ENCODE measurements at places on chromosomes 1 and 21. TPM values are rescaled to one million over a fixed set of nuclear protein-coding genes. Genes with fewer than 3 reads are reported as not detected.

BATF3 gene
- 2.8 TPM for total RNA-seq

S100A14 gene
- 0.25 TPM for total RNA-seq

GFI1 gene
- total RNA-seq, result 0.13 TPM

S100A12 gene
- total RNA-seq, result not detected

PIGR gene
- not detected for total RNA-seq

HAPLN2 gene
- total RNA-seq, result not detected

IL19 gene
- not detected for total RNA-seq

UTS2 gene
- total RNA-seq, result not detected

ZMYM1 gene
- 11.8 TPM for total RNA-seq

ATG4C gene
- total RNA-seq, result 5.0 TPM

SMCP gene
- total RNA-seq, result not detected

FBXO2 gene
- total RNA-seq, result 0.25 TPM

FOXD2 gene
- 0.66 TPM for total RNA-seq

SPRR2F gene
- not detected for total RNA-seq

PLA2G2F gene
- total RNA-seq, result not detected

DEGS1 gene
- total RNA-seq, result 70.4 TPM

LPAR3 gene
- 0.13 TPM for total RNA-seq

CFHR3 gene
- total RNA-seq, result not detected

PLA2G5 gene
- 3.9 TPM for total RNA-seq

ODR4 gene
- total RNA-seq, result 18.0 TPM

BLACAT1 gene
- total RNA-seq, result not detected

PRDM15 gene
- 5.0 TPM for total RNA-seq

LRRC3 gene
- 0.25 TPM for total RNA-seq

CLCA1 gene
- total RNA-seq, result not detected

TTC22 gene
- total RNA-seq, result under 0.01 TPM

HCN3 gene
- total RNA-seq, result 1.1 TPM

KRTAP15-1 gene
- not detected for total RNA-seq

AKR1A1 gene
- 174 TPM for total RNA-seq

C1QB gene
- total RNA-seq, result not detected

DYNLT4 gene
- 0.12 TPM for total RNA-seq

LRRC38 gene
- 0.50 TPM for total RNA-seq

SELENBP1 gene
- 125 TPM for total RNA-seq

PYHIN1 gene
- not detected for total RNA-seq

NBPF4 gene
- total RNA-seq, result not detected

All from aortic smooth muscle cell (primary cell).